ENCODE measurements at places on chromosomes 13 and 19. TPM values are rescaled to one million over a fixed set of nuclear protein-coding genes. Genes with fewer than 3 reads are reported as not detected.

- DNase-seq, result no peak
These were observed 19.9 kb downstream of the TPT1 start for GRCh38 chr13:45320876-45321629.

NFIX gene
- 18.4 TPM for total RNA-seq

DNA sequence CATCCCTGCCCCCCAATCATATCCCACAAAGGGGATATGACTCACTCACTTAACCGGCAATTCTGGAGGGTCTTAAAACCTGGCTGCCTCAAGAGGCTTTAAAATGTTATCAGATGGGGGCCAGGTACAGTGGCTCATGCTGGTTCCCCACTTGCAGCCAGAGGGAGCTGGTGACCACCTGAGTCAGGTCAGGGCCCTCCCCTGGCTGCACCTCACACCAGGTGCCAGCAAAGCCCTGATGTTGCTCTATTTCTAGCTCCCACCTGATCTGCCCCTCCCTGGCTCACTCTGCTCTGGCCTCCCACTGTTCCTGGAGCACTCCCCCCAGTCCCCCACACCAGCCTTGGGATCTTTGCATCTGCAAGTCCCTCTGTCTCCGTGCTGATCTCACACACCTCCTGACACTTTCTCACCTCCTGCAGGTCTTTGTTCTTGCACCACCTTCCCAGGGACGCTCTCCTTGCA is 14.2 kb downstream of the HPN start:
- no peak for DNase-seq

- no peak for DNase-seq
These were observed 66.9 kb upstream of the POSTN start for GRCh38 chr13:37665420-37665819.

- no peak for DNase-seq
These were observed 881.2 kb upstream of the ATXN8OS start for GRCh38 chr13:69226427-69226826.

RCBTB1 gene
- total RNA-seq, result 7.2 TPM

DNA sequence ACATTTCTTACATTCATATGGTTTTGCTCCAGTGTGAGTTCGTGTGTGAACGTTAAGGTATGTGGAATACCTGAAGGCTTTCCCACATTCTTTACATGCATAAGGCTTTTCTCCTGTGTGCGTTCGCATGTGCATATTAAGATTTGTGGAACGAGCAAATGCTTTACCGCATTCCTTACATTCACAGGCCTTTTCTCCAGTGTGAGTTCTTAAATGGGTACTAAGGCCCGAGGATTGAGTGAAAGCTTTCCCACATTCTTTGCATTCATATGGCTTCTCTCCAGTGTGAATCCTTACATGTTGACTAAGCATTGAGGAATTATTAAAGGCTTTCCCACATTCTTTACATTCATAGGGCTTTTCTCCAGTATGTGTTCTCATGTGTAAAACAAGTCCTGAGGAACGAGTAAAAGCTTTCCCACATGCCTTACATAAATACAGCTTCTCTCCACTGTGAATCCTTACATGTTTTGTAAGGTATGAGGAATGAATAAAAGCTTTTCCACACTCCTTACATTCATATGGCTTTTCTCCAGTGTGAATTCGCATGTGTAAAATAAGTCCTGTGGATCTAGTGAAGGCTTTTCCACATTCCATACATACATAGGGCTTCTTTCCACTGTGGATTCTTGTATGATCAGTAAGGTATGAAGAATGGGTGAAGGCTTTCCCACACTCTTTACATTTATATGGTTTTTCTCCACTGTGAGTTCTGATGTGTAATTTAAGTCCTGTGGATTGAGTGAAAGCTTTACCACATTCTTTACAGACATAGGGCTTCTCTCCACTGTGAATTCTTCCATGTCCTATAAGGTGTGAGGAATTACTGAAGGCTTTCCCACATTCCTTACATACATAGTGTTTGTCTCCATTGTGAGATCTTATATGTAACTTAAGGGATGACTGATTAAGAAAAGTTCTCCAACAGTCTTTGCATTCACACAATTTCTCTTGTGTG is 10.7 kb downstream of the ZNF846 start:
- no peak for DNase-seq

ZNF536 gene
- 0.17 TPM for total RNA-seq

ERCC2 gene
- total RNA-seq, result 8.3 TPM

All from liver (tissue), 10 donors.